ENCODE measurements at places on chromosomes 3 and 15.

- no peak for DNase-seq
Observed at GRCh38 chr3:126343649-126344035, 13.6 kb downstream of the KLF15 start.

GRCh38 chr3:72896996-72897757 is 9.3 kb downstream of the GXYLT2 start:
- no peak for DNase-seq

GRCh38 chr3:194730365-194730764 is 44.7 kb downstream of the FAM43A start:
- DNase-seq, result no peak

DNA sequence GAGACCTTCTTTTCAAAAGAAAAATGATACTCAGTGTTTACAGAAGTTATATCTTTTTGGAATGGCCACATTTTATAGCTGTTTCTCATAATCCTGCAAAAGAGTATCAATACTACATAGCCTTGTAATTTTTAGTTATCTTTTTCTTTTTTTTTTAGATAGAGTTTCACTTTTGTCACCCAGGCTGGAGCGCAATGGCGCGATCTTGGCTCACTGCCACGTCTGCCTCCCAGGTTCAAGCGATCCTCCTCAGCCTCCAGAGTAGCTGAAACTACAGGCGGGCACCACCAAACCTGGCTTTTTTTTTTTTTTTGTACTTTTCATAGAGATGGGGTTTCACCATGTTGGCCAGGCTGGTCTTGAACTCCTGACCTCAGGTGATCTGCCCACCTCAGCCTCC is 53.6 kb downstream of the ANKRD28 start:
- DNase-seq, result no peak

GRCh38 chr15:89356634-89357298 is 22.1 kb upstream of the POLG start:
- DNase-seq, result no peak

- no peak for DNase-seq
Observed at GRCh38 chr15:65824031-65824743, 32.1 kb upstream of the DENND4A start.

- no peak for DNase-seq
Observed at GRCh38 chr3:54312156-54312899, 190.0 kb downstream of the CACNA2D3 start.

DNA sequence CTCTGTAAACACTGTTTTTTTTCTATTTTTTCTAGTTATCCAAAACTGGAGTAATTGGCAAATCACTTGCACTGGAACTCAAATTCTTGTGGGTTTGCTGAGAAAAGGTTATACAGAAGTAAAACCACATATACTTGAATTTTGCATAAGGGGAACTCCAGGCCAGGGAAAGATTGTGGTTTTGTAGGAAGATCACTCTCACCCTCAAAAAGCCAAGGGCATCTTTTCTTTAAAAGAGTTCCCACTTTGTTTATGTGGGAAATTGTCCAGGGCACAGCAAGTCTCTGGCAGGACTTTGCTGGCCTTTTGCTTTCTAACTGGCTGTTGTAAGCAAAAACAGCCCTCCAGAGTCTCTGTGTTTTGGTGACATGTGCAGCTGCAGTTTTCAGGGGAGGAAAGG is 340.3 kb upstream of the RBMS3 start:
- no peak for DNase-seq

- no peak for DNase-seq
Observed at GRCh38 chr3:123686251-123686650, 101.4 kb upstream of the HACD2 start.

- DNase-seq, result no peak
Observed at GRCh38 chr3:132315851-132316250, 1.4 kb upstream of the ACP3 start.

GRCh38 chr3:9792405-9793160 is at the start of the genes ARPC4 and TADA3:
TSS of gene ARPC4 (plus strand) at chr3:9793082. CDS start at chr3:9793122, 40 bp downstream.
TSS of gene TADA3 (minus strand) at chr3:9792473. CDS start at chr3:9791466, 1,007 bp downstream.
- peak; percentile 76 for DNase-seq

DNA sequence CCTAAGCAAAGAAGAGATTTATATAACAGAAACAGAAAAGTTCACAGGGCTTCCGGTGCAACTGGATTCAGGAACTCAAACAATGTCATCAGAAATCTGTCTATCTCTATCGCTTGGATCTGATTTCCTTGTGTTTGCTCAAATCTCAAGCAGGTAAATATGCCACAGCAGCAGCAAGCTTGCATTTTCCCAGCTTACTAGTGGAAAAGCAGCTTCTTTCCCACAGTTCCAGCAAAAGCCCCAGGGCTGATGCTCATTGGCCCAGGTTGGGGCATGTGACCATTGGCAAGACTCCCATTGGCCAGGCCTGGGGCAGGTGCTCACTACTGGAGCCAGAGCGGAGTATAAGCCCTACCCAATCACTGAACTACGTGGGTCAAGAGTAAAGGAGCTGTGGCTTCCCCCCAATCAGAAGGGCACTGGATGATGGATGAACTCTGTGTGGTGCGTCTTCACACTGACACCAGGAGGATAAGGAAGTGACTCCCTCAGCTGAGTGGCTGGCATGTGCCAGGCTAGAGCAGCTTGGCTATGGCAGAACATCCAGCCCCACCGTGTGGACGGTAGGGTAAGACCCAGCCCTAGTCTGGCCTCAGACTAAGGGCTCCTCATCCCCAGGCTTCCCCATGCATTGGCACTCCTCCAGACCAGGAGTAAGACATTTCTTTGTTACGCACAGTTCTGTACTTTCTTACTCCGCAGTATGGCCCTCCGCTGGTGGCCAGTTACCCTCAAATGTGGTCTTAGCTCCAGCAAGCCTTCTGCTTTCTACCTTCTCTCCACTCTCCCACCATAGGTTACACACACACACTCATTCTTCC is 13.1 kb upstream of the VIPR1 start:
- DNase-seq, result no peak

DNA sequence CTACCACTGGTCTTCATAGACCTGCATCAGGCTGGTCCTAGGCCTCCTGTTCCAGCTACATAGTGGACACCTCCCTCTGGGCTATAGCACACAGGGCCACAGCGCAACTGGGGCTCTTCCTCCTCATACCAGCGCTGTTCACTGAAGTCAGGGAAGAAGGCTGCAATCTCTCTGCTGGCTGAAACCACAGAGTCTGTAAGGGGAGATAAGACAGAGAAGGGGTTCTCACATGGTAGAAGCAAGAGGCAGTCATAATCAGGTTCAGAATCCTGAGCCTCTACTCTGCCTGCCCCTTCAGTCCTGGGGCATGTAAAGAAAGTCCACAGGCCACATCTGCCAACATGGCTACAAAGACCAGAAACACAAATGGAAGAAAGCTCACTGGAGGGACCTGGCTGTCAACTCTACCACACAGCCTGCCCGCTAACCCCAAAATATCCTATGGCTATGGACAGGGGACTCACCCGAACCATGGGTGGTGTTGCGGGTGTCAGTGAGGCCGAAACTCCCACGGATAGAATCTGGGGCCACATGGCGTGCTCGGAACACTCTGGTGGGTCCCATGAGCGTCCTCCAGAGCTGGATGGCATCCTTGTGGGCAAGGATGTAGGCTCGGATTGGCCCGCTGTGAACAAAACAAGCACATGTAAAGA is 38.7 kb downstream of the SPINK8 start:
- DNase-seq, result no peak

GRCh38 chr3:52468336-52468735 is 12.9 kb downstream of the NISCH start:
- DNase-seq, result no peak

DNA sequence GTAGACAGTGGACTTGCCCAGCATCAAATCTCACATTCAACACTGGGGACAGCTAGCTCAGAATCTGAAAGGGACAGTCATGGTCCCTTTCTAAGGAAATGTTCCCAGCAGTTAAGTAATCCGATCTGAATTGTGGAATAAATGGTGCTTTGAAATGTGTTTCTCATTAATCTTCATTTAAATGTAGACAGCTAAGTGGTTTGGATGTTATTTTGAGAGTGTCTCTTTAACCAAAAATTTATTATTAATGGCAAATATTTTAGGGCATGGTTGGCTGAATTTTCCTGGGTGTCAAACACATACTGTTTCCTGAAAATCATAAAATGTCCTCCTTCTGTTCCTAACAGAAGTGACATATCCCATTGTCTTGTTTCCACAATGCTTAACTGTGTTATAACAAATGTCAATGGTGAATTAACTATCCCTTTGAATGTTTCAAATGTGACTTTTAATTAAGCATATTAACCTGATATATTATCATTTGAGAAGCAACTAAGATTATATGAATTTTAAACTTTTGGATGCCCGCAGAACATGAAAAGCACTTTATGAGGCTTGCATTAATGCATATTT is 210.8 kb downstream of the CHST2 start:
- DNase-seq, result no peak

DNA sequence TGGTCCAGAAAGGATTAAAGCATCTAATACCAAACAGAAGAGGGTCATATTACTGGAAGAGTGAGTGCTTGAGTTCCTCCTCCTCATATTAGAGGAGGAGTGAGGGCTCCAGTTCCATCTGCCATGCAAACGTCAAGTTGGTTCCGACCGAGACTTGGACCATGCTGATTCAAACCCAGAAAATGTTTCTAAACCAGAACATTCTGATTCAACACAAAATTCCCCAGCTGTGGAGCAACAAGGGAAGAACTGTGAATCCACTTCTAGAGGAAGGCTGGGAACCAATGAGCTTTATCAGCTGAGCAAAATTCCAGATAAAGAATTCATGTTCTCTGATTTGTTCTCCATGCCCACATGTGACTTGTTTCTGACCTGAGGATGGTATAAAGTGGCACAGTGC is 135.6 kb upstream of the WNT5A start:
- no peak for DNase-seq

- no peak for DNase-seq
Observed at GRCh38 chr3:65265942-65266590, 578.3 kb upstream of the ADAMTS9 start.

DNA sequence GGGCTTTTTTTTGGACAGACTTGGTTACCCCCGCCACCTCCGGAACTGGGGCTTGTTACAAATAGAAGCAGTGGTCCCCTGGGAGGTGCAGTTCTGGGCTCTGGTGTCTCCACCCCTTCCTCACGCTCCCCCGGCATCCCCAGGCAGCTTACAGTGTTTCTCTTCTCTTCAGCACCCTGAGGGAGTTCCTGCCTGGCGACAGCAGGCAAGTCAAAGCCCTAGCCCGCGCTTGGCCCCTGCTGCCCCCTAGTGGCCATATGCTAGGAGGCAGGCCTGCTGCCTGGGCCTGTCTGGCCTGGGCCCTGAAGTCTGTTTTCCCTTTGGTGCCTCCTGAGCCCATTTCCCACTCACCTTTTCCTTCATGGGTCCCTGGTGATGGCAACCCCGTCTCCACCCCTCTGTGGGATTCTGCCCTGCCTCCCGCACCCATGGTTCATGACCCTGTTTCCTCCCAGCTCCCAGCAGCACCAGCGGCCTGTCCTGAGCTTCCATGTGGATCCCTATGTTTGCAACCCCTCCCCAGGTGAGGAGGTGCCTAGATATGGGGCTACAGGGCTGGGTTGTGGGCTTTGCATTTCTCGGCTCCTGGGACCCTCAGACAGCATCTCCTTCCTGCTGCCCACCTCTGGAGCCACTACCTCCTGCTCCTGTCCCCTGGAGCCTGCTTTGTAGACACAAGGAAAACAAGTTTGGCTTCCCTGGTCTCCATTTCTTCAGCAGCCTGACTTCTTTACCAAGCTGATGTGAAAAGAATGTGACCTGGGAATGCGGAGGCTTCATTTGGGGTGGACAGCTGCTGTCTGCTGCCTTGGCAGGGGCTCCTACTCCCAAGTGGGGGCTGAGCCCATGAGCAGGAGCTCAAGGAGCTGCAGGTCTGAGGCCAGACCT is 2.2 kb downstream of the SNX22 start:
- DNase-seq, result peak; percentile 75

GRCh38 chr15:42849836-42850235 is 70.7 kb downstream of the TTBK2 start:
- no peak for DNase-seq

DNA sequence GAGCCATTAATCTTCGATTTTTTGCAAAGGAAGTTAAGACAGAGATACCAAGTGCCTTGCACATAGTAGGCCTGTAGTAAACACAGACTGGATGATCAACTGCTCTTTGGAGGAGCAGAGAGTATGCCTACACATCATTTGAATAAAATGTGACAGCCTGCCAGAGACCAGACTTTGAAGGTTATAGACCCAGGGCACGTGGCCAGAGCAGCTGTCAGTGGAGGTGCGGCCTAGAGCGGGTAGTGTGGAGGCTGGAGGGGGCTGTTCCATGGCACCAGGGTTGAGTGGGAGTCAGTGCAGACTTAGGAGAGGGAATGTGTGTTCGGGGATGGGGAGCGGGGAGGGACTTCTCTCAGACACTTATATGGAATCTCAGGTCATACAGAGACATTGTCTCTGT is 80.8 kb downstream of the SMAD3 start:
- no peak for DNase-seq

- no peak for DNase-seq
Observed at GRCh38 chr15:49831206-49831965, 210.5 kb downstream of the DTWD1 start.

DNA sequence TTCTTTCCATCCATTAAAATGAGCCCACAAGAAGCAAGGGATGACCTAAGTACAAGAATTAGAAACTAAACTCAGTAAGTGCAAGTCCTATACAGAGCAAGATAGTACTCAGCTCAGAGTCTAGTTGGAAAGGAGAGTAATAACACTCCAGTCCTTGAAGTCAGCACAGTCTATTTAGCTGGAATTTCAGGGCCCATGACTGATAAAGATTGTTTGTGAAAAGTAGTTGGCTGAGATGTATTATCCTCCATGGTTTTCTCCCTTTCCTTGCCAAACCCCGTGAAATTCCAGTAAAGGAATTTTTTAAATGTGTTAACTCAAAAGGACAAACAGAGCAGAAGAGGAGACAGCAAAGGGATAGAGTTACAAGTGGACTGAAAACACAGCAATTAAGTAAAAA is 127.2 kb upstream of the STT3B start:
- DNase-seq, result no peak

GRCh38 chr3:113753376-113753985 is 6.6 kb downstream of the ATP6V1A start:
- no peak for DNase-seq

- no peak for DNase-seq
Observed at GRCh38 chr3:160956785-160957184, 148.4 kb downstream of the B3GALNT1 start.

DNA sequence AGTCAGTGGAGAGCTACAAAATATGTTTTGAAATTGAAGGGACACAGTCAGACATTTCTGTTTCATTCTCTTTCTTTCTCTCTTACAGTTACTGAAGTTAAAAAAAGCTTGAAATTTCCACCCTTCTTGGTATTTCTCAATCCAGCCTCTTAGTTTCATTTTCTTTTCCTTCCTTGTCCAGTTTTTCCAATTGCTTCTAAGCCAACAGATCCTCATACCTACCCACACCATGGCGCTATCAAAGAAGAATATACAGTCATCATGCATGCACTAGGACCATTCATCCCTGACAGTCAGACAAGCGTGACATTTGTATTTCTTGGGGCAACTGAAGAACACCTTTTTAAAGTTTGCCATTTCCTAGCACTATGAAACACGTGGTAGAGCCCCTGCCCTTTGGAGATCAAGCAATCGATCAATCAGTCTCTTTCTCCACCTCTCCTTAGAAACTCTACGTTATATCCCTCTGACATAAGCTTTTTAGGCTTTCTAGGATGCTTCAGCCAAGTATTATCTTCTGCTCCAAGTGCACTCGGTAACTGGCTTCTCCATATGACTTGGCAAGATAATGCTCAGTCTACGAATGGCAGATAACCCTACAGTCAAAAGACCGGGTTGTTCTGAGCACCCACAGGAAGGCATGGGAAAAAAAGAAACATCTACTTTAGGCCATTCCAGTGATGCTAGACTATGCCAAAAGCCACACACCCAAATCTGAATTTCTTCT is 65.4 kb downstream of the FBN1 start:
- no peak for DNase-seq

- DNase-seq, result no peak
Observed at GRCh38 chr3:65291448-65292125, 603.8 kb upstream of the ADAMTS9 start.

Measured in effector memory CD4-positive, alpha-beta T cell (primary cell).